ENCODE measurements at places on chromosomes 1 and 21.

GRCh38 chr1:21324368-21325141 lies 34.3 kb upstream of the ECE1 start:
- DNase-seq: peak; percentile 28

- no peak for DNase-seq
These were observed 42.8 kb upstream of the PADI1 start for GRCh38 chr1:17161926-17162800.

DNA sequence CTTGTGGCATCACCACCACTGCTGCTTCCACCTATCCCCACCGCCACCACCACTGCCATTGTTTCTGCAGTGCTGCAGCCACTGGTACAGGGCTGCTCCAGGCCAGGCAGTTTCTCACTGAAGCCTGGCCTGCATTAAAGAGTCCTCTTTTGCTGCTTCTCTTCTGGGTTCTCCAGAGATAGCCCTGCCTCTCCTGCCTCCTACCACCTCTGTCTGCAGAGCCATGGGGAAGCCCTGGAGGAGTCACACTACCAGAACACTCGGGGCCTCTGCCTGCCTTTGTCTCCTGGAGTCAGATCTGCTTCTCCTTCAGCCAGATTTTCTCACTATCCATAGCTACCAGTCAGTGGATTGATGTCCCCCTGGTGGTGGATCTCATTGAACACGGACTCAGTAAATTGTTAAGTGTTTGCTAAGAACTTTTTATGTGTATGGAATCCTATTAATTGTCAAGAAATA lies 37.7 kb upstream of the DDAH1 start:
- DNase-seq: no peak

- no peak for DNase-seq
These were observed 3.5 kb upstream of the DMRTA2 start for GRCh38 chr1:50426702-50427085.

- peak; percentile 70 for DNase-seq
These were observed 19.3 kb downstream of the SH2D2A start for GRCh38 chr1:156797212-156797871.

DNA sequence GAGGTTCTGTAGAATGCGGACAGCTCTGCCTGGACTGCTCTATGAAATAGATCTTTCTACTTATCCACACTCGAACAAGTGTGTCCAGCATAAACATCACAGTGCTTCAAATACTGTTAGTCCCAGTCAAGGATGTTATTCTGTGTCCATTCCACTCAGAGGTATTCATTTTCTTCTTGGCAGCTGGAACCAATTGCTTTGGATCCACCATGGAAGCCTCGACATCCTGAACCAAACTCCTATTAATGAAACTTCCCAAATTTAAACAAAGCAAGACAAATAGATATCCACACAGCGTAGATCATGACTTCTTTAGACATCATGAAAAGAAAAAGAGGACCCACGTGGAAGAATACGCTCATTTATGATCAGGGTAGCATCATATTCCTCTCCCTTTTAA lies 95.8 kb downstream of the DISC1 start:
- no peak for DNase-seq

DNA sequence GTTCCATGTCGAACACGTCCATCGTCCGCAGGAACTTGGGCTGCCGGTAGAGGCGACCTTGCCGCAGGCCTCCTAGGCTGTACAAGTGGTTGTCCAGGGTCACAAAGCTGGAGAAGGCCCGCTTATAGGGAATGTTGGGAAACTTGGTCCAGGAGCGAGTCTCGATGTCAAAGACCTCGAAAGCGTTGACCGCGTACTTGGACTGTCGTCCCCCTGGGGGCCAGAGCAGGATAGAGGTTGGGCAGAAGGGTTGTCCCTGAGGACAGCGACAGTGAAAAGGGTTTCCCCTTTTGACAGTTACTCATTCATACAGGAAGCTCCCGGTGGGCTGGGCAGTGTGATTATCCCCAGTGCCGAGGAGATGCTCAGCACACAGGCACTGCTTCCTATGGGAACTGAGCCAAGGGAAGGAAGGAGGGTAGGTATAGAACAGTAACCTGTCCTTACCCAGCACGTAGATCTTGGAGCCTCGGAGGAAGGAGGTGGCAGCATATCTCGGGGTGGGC lies 17.5 kb downstream of the KLHDC8A start:
- DNase-seq: no peak

DNA sequence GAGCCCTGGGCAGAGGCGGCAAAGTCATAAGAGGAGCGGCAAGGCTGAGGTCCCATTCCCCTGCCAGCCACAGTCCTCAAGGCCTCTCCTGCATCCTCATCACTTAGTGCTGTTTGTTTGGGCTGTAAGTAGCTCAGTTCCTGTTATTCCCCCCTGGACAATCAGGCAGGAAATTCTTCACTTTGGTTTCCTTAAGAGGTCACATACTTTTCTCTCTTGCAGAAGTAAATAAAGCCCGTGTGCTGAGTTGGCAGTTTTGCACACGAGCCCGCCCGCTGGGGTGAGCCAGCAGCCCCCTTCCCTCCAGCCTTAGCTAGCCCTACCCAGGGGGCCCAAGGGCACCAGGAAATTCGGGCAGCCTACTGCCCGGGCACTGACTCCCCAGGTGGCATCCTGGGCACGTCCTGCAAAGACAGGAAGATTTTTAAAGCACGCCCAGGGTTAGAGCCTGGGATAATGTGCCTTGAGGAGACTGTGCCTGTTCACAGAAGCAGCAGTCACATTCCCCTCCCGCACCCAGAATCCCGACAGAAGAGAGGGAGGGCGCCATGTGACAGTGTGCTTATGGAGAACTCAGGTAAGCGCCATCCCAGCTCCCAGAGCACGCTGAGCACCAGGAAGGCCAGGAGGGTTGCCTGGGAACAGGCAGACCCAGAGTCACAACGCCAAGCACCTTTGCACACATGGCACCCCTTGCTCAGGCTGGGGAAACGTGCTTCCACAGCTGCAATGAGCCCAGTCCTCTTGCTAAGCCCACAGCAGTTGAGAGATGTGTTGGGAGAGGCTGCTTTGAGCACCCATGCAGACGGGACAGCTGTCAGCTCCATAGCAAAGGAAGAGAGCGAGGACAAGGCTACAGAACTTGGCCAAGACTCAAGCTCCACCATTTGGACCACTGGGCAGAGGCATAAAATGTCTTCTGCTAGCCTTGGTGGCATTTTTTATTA lies 144.5 kb upstream of the TMEM51 start:
- no peak for DNase-seq

GRCh38 chr1:45979778-45980176 lies 152.7 kb downstream of the PIK3R3 start:
- DNase-seq: no peak
